ENCODE measurements at places on chromosomes 7 and 10. TPM values are rescaled to one million over a fixed set of nuclear protein-coding genes. Genes with fewer than 3 reads are reported as not detected.

Gene TMEM176B
- 25.2 TPM for total RNA-seq

GRCh38 chr7:1914321-1914720, 244.2 kb downstream of the ELFN1 start:
- DNase-seq, result no peak

- DNase-seq, result no peak
Observed at GRCh38 chr10:123175389-123176387, 21.5 kb downstream of the BUB3 start.

GRCh38 chr10:2165771-2166460, 428.6 kb upstream of the ADARB2 start:
- no peak for DNase-seq

All from thoracic aorta (tissue), 2 donors.